Renal cortex interstitium (tissue), 15 donors: ENCODE measurements at places on chromosomes 5 and 9.

- DNase-seq, result no peak
These were observed 234.6 kb downstream of the FSTL4 start for GRCh38 chr5:133377736-133378135.

DNA sequence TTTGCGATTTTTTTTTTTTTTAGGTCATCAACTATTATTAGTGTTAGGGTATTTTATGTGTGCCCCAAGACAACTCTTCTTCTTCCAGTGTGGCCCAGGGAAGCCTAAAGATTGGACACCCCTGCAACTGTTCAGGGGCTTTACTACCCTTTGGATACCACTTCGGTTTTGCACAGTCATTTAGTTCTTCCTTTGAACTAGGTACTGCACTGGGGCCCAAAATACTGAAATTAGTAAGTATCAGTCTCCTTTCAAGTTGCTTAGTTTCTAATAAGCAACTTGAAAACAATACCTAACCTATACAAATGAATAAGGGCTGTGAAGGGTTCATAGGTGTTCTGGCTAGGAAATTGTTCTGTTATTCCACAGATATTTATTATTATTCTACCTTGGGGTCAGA lies 45.3 kb downstream of the CWC27 start:
- DNase-seq, result no peak

DNA sequence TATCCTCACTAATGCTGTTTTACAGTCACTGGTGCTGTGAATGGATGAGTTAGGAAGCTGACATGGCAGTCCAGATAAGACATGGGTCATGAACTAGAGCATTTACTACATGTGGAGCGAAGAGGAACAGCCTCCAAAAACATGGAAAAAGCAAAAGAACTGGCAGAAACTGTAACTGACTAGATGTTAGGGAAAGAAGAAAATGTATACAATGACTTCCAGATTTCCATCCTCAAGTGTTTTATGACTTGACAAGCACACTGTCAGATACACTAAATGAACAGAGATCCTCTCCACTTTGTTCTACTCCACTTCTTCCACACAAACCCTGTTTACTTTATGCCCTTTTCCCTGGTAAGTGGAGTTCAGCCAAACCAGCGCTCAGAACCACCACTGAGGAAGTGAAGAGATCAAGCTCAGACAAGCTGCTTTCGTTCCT lies 11.5 kb downstream of the HMGCS1 start:
- no peak for DNase-seq

GRCh38 chr5:122124766-122125165 lies 4.6 kb upstream of the ZNF474 start:
- DNase-seq, result no peak

- DNase-seq, result peak; percentile 77
These were observed 659.4 kb upstream of the ADAMTS16 start for GRCh38 chr5:4480528-4481349.

GRCh38 chr9:121196389-121196788 lies 5.3 kb downstream of the RAB14 start:
- no peak for DNase-seq

GRCh38 chr9:34891386-34891785 lies 66.7 kb upstream of the PHF24 start:
- no peak for DNase-seq

- DNase-seq, result no peak
These were observed 10.4 kb downstream of the KIF12 start for GRCh38 chr9:114088571-114089170.

DNA sequence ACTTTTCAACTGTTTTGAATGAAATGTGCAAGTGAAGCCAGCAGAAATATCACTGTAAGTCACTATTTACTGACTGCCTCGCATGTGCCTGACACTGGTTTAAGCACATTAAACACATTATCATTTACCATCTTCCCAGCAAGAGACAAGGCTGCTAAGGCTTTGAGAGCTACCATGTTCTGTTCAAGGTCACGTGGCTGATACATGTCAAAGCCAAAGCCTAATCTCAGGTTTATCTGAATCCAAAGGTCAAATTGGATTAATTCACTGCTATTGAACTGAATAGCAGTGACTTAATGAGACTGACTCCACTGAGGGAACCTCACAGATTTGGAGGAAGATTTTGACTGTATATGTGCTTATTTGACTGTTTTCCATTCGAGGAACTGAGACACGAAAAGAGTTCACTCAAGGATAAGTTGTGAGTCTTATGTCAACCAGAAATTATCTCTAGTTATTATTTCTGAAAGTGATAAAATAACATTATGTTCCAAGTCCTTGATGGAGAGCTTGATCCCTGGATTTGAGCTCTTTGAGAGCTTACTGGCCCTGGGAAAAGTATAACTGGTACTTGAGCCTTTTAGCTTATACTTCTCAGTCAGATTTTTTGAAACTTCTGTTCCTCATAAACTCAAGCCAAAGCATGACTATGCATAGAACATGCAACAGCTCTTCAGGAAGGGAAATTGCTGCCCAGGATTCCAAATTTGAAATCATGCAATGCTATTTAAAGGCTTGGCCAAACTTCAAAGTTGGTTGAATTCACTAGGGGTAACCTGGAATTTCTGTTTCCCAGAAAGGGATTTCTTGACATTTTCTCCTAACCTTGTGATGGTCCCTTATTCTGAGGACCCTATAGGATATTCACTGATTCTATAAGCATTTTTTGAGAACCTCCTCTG lies 23.4 kb upstream of the ARHGAP26 start:
- no peak for DNase-seq

- no peak for DNase-seq
These were observed 6.6 kb upstream of the PCSK1 start for GRCh38 chr5:96439477-96440184.

GRCh38 chr5:166377756-166378155 lies 1913.7 kb upstream of the WWC1 start:
- DNase-seq, result no peak

DNA sequence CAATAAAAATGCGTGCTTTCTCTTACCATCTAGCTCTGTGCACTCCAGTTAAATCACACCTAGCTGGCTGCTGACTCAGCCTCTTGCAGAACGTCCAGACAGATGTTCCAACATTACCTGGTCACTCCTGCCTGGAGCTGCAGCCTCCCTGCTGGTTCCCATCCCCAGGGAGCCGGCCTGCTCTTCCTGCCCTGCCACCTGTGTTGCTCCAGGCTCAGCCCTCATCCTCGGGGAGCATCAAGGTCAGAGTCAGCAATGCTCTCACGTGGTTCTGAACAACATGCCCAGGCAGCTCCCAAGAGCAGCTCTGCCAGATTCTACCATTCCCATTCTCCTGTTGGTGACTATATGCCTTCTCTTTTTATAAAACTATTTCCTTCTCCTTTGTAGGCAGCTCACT lies 81.3 kb downstream of the GADD45G start:
- DNase-seq, result no peak

DNA sequence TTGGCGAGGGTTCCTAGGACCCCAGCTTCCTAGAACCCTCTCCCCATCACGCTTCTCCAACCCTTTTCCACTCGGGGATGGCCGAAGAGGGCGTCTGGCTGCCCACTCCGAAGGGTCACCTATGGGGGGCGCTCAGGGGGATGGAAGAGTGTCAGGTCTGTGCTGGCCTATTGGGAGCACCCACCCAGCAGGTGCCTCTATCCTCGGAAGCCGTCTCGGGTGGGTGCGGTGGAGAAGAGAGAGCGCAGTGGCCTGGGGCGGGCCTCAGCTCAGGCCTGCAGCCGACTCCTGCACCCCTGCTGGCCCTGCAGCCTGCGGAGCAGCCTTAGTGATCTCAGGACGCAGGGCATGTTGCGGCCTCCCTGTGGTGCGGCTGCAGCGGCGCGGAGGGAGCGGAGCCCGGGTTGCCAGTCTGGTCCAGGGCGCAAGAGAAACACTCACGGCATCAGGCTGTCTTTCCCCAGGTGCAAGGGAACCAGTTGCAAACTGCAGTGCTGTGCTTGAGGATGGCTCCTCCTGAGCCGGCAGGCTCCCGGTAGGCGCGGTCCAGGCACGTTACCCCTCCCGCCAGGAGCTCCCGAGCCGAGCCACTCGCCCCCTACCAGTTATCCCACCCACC lies 1.5 kb upstream of the IRX2 start:
- DNase-seq, result no peak

DNA sequence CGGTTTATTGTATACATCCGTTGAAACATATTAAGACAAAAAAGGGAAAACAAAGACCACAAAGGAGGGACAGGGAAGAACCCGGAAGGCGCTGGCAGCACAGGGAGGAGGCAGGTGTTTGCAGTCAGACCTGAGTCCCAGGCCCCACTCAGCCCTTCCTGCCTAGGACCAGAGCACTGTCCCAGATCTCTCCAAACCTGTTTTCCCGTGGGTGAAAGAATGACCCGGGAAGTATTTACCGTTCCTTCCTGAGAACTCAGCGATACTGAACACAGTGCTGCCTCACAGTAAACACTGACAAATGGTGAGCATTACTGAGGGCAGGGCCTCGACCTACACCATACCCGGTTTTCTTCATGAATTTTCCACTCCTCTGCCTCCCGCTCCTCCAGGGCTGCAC lies 1.2 kb downstream of the ABO start:
- no peak for DNase-seq

DNA sequence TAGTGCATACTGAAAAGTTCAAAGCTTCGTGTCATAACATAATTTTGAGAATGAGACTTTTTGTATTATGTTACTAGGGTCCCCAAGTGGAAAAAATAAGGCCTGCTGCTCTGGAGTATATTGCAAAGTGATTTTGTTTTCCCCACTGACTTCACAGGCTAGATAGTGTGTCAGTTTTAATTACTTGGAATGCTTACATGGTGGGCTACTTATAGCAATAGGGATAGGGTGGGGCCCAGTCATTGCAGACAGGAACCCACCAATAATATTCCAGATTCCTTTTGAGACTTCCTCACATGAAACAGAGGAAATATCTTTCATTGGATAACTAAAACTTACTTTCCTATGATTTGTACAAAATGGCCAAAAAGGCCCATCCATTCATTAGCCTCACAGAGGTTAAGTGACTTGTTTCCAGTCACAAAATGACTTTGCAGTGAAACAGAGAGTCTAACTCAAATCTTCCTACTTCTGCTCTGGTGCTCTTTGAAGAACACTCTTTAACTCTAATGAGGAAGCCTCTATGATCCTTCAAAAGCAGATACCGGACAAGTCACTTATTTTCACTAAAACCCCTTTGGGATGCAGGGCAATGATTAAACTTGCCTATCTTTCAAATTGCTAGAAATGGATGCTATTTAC lies 16.2 kb upstream of the MEF2C start:
- DNase-seq, result no peak

GRCh38 chr5:2557435-2557834 lies 194.0 kb downstream of the IRX2 start:
- DNase-seq, result no peak

DNA sequence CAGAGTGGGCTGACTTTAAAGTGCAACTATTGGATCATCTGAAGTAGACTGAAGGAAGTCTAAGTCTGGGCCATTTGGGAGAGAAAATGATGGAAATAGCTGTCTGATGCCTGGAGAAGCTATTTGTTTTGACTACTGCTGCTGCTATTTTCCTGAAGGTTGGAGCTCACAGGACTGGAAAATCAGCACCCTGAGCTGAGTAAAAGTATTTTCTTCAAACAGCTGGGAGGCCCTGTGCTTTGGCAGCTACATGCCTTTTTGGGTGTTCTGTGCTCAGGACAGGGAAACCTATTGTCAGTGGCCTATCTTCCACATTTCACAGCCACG lies 302.6 kb downstream of the ENC1 start:
- no peak for DNase-seq

GRCh38 chr5:138792195-138792790 lies 39.1 kb downstream of the CTNNA1 start:
- DNase-seq, result no peak

- DNase-seq, result no peak
These were observed 13.8 kb downstream of the ANKRD33B start for GRCh38 chr5:10577371-10578292.

DNA sequence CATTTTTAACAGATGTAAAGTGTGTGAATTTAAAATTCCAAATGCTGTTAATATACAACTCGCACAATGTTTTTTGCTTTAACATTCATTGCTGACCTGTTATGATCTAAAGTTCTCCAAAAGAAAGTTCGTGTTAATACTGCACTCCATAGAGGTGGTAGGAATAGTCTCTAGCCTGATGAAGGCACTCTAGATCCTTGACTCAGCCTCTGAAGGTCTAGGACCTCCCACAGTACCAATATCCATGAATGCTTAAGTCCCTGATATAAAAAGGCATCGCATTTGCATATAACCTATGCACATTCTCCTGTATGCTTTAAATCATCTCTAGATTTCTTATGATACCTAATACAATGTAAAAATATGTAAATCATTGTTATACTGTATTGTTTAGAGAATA lies 213.6 kb downstream of the EFNA5 start:
- no peak for DNase-seq

DNA sequence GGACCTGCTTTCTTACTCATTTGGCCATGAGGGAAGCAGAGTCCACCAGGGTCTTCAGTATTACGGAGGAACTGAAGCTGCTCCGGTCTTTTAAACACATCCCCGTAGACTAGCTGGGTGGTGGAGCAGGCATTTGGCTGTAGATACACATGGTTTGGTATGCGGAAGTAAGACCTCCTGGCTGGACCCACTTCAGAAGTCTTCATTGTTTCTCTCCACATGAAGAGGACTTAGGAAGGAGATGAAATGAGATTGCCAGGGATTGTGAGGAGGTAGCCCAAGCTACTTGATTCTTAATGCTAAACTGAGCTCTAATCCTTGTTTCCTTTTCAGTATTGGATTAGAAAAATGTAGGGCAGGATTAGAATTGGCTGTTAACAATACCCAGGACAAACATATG lies 32.9 kb downstream of the STXBP1 start:
- DNase-seq, result no peak

- DNase-seq, result no peak
These were observed 365.4 kb upstream of the IRX1 start for GRCh38 chr5:3230254-3230653.

DNA sequence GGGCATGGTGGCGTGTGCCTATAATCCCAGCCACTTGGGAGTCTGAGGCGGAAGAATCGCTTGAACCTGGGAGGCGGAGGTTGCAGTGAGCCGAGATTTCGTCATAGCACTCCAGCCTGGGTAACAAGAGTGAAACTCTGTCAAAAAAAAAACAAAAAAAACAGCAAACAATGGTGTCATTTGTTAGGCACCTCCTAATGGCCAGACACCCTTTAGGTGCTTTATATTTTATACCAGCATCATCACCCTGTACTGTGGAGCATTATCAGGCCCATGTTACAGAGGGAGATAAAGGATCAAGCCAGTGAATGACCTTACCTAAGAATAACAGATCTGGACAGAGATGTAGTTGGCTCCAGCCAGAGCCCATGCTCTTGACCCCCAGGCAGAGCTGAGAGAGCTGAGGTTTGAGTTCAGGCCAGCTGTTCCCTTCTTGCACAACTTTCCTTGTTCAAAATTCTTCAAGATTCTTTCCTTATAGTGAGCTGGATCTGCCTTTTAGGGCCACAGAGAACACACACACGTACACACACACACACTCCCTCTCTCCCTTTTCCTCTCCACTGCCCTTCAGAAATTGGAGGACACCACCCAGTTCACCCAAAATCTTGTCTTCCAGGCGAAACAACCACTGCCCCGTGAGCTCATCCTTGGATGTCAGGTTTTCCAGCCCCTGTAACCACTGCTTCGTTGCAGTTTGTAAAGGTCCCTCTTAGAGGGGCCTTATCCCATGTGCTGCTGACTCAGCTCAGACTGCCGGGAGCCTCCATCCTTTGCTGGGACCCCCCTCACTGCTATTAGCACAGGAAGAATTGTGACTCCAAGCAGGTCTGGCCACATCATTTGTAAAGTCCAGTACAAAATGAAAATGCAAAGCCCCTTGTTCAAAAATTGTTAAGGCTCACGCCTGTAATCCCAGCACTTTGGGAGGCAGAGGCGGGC lies 10.4 kb upstream of the PTGES start:
- DNase-seq, result no peak
